ENCODE measurements at places on chromosomes 16 and 17.

DNA sequence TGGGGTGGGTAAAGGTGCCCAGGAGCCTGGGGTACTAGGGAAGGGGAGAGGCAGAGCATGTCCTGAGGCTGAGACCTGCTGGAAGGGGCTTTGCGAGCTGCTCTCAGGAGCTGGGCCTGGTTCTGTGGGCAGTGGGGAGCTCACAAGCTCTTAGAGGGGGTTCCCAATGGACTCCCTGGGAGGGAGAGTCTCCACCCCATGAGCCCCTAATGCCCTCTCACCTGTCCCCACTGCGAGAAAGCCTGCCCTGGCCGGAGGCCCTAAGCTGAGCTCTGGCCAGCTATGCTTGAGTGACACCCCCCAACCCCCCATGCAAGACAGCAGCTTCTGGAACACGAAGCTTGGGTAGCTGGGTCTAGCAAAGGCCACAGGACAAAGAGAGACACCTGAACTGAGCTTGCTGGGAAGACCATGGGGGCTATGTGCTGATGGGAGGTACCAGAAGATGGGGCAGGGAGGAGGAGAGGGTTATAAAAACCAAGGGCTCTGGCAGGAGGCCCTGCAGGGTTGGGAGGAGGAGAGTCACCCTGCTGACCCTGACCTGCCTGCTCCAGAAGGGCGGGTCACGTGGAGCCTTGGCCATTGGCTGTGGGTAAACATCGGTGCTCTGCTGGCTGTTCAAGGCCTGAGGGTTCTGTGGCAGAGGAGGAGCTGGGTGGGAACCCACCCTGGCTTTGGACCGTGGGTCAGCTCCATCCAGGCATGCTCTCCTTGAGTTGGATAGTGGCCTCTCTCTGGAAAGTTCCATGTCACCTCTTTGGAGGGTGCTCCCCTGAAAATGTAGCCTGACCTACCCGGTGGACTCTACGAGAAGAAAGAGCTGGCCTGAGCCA lies 106.7 kb downstream of the RAB11FIP4 start:
- DNase-seq = peak; percentile 35

DNA sequence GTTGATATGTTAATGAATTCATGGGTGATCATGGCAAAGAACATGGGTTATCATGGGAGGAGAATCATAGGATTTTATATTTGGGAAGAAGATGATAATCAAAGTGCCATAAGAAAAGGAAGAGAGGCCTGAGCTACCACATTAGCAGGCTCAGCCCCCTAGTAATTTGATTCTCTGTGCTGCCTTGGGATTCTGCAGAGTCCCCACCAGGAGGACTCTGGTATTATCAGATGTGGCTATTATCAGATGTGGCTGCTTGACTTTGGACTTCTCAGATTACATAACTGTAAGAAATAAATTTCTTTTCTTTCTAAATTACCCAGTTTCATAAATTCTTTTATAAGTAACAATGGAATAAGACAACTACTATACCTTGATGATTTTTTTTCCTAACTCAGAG lies 137.6 kb downstream of the ITFG1 start:
- no peak for DNase-seq

- no peak for DNase-seq
Observed at GRCh38 chr16:56451753-56452689, 667 bp downstream of the OGFOD1 start.

- DNase-seq = no peak
Observed at GRCh38 chr16:85912211-85912974, 13.4 kb downstream of the IRF8 start.

DNA sequence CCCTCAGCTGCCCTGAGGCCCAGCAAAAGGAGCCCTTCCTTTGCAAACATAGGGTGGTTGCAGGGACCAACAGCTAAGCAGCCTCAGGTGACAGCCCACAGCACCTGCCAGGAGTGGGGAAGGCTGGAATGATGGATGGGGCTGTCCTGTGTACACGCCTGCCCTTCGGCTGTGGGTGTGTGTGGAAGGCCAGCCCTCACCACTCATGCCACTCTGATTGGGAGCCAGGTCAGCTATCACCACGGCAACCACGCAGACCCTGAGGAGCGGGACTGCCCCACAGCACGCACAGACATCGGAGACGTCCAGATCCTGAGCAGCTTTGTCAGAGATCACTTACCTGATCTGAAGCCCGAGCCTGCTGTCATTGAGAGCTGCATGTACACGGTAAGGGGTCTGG lies 11.9 kb downstream of the PIPOX start:
- DNase-seq = no peak

DNA sequence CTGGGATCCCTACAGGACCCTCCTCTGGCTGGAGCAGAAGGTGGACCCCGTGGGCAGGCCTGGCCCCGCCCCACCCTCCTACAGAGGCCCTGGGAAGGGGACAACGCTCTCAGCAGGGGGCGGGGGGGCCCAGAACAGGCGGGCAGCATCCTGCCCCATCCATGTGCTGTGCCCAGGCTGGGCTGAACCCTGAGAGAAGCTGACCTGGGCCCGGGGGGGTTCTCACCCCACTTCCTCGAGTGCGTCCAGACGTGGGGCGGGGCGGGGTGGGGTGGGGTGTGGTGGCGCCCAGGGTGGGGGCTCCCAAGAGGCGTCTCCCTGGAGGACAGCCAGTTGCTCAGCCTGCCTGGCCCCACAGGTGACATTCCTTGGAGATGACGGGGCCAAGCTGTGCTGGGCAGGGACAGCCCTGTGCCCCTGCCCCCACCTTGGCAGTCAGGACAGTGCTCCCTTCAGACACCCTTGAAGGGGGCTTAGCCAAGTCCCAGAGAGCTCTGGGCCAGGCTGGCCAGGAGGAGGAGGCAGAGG lies 390 bp upstream of the UNC13D start:
- DNase-seq = no peak

- DNase-seq = no peak
Observed at GRCh38 chr17:47413872-47414271, 90.1 kb downstream of the EFCAB13 start.

- peak; percentile 75 for DNase-seq
Observed at GRCh38 chr17:50269477-50270434, 4.5 kb upstream of the TMEM92 start.

DNA sequence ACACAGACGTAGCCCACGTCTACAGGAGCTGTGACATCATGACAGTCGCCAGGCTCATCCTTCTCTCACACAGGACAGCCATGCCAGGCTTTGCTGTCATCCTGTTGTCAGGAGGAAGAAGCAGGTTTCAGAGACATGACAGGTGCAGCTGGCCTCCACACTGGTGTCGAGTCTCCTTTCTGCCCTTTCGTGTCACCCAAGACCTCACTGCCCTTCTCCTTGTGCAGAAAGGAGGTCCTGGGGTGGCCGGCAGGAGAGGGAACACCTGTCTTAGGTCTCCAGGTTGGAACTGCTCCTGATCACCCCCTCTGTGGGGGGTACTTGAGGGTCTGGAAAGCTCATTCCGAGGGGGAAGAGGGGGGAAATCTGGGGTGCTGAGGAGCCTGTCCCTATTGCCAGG lies 41.6 kb upstream of the IRF8 start:
- DNase-seq = no peak

GRCh38 chr16:17635183-17635582 lies 164.4 kb upstream of the XYLT1 start:
- DNase-seq = no peak

GRCh38 chr16:23566724-23567123 lies 9.2 kb downstream of the UBFD1 start:
- DNase-seq = no peak

- no peak for DNase-seq
Observed at GRCh38 chr17:29643817-29644160, 21.1 kb upstream of the CORO6 start.

- DNase-seq = no peak
Observed at GRCh38 chr16:89277641-89278341, 60.3 kb downstream of the ZNF778 start.

- DNase-seq = no peak
Observed at GRCh38 chr17:80884811-80885210, 106.8 kb upstream of the CHMP6 start.

GRCh38 chr17:12050646-12051225 lies 30.1 kb downstream of the MAP2K4 start:
- DNase-seq = no peak

- DNase-seq = no peak
Observed at GRCh38 chr17:17297217-17297616, 6.0 kb upstream of the NT5M start.

- DNase-seq = no peak
Observed at GRCh38 chr17:58204796-58205195, 12.3 kb downstream of the EPX start.

DNA sequence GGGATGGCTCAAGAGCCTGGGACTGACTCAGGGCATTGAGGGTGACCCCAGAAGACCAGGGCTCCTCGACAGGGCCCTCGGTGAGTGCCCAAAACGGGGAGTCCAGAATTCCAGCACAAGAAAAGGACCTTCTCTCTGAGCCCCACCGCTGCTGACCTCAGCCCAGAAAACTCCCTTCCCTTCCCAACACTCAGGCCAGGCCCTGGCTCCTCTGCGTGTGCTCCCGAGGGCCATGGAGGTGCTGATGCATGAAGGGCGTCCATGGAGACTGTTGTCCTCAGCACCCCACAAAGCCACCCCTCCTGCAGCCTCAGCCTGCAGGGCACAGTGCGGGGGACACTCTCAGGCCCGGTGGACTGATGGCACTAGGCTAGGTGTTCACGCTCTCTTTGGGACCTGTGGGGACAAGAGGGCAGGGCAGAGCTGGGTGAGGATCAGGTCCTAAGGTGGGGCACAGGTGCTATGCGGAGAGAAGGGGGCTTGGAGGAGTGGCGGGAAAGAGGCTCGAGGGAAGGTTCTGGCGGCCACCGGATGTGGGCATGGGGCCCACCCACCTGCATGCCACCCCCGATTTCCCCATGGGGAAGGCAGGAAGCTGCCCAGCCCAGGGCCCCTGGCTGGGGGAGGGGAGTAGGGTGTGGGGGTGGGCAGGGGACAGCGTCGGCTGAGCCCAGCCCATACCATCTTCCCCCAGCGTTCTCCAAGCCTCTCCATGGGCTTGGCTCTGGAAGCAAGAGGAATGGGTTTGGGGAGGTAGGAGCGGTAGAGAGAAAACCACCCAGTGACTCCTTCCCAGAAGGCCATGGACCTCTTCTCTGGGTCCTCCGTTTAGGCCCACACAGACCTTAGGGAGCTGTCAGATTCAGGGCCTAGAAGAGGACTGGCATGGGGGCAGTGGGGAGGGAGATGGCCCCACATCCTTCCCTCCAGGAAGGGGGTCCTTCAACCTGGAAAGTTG lies 4.5 kb upstream of the TSPOAP1 start:
- DNase-seq = no peak

DNA sequence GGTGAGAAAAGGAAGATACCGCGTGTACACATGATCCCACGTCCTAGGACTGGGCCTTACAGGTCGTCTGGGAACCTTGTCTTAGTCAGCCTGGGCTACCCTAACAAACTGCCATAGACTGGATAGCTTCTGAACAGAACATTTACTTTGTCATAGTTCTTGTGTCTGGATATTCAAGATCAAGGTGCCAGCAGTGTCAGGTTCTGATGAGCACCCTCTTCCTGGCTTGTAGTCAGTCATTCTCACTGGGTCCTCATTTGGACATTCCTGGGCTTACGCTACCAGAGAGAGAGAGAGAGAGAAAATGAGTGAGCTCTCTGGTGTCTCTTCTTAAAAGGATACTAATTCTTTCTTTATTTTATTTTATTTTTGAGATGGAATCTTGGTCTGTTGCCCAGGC lies 685.8 kb upstream of the RBFOX1 start:
- no peak for DNase-seq

DNA sequence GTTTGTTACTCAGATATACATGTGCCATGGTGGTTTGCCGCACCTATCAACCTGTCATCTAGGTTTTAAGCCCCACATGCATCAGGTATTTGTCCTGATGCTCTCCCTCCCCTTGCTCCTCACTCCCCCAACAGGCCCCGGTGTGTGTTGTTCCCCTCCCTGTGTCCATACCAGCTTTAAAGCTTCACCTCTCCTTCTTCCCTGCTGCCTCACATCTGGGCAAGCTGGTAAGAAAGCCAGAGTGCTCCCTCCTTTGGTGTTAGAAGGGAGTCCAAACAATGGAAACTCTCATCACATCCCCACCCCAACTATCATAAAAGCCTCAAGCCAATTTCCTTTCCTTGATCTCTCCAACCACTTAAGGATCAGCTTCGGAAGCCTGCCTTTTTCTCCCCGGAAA lies 1115.6 kb upstream of the GOT2 start:
- DNase-seq = no peak

- no peak for DNase-seq
Observed at GRCh38 chr16:73036074-73036826, 11.7 kb downstream of the ZFHX3 start.

DNA sequence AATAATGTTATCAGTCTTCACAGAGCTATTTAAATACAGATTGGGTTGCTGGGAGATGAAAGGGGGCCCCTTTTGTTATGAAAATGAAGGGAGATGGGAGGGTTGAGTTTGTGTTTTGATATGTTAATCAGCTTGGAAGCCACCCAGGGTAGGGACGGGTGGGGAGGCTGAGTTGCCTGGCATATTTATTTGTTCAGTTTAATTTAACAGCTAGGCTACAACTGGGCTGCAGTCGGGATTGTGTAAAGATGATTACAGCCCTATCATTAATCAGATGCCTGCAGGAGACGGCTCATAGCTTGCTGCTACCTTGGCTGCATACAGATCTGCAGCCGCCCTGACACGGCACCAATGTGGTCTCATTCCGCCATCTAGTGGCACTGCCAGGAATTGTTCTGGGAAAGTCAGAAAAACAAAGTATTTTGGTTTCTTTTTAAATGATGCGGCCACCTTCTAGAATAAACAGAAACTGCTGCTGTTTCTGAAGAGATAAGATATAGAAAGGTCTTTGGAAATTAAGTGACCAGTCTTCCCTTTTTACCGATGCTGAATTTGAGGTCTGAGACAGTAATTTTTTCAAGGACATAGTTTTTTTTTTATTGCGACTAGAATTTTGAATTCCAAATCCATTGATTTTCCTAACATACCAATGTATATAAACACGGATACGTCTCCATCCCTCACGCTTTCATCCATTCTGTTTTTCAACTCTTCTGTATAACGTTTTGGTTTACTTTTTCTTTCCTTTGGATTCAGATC lies 458.0 kb upstream of the ASIC2 start:
- peak; percentile 10 for DNase-seq

Data from HuH-7.5 (cell line).